ENCODE measurements at places on chromosomes 1 and 21. TPM values are rescaled to one million over a fixed set of nuclear protein-coding genes. Genes with fewer than 3 reads are reported as not detected.

- DNase-seq = peak; percentile 31
These were observed 34.1 kb downstream of the NFIA start for GRCh38 chr1:61116421-61116820.

DNA sequence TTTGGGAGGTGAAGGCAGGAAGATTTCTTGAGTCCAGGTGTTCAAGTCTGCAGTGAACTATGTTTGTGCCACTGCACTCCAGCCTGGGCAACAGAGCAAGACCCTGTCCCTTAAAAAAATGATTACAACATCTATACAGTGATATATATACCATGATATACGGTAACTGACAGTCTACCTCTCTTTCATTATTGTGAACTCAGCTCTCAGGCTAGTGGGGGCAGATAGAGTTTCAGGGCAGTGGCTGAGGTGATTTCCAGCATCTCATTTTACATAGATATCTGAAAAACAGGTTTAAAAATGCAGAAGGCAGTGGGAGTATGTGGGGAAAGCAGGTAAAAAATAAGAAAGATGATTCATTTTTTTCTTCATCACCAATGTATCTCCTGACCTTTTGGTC is 8.1 kb upstream of the NTNG1 start:
- DNase-seq = no peak

The FMN2 gene
- polyA plus RNA-seq = 72.8 TPM

DNA sequence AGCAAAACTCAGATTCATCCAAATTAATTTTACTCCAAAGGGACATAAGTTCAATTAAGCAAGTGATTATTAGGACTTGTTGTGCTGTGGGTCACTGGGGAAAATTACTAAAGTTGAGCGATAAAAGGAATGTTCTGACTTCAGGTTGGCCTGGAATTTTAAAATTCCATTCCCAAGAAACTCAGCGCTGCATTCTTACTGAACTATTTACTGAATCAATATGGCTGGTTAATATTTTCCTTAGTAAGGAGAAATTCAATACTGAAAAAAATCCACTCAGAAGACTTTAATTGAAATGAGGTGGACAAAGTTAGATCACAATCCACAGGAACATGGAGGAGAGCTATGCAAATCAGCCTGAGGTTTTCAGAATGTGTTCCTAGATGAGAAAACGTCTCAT is 578.9 kb upstream of the NR5A2 start:
- no peak for DNase-seq

DNA sequence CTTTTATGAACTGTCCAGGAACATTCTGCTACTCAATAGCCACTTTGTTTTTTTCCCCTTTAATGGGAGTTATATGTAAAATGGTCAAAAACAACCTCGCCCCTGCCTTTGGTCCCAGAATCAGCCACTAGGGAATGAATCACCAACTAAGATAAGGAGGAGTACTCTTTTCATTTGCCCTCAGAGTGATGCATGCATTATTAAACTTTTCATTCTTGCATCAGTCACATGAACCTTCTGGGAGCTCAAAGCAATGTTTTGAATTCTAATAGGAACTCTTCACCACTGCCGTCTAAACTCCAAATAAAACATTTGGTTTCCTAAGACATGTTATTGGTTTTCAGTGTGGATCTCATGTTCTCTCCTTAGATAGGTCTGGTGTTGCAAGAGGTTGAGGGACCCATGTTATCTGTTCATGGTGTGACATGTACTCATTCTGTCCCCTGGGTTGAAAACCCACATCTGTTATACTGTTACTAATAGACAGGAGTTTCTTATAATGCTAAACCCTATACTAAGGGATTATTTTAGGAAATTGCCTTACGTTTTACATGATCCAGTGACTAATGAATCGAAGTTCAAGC is 17.8 kb upstream of the HSD17B7 start:
- DNase-seq = peak; percentile 87

GRCh38 chr1:91754348-91754747 is 131.6 kb downstream of the TGFBR3 start:
- peak; percentile 79 for DNase-seq

- DNase-seq = no peak
These were observed 6.8 kb upstream of the KIF17 start for GRCh38 chr1:20724364-20725188.

GRCh38 chr1:43557744-43558245 is 27.1 kb downstream of the PTPRF start:
- peak; percentile 21 for DNase-seq

The COG2 gene
- polyA plus RNA-seq = 14.6 TPM

The DENND4B gene
- 4.0 TPM for polyA plus RNA-seq

GRCh38 chr1:224458996-224459395 is 24.4 kb upstream of the WDR26 start:
- no peak for DNase-seq

DNA sequence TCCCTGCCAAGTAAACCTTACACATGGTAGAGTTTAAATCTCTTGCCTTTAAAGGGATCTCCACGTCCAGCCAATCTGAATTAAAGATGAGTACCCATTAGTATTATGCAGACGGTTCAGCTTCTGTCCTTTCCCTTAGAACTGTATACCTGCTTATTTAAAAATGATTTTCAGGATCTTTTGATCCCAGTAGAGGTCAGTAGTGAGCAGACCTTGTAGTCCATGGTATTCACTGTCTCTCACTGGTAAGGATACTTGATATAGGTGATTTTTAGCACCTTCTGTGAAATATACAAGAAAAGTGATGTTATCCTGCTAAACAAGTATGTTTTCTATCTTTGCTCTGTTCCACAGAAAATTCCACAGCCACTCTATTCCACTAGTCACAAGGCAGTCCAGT is 1211.6 kb upstream of the ADGRL4 start:
- peak; percentile 49 for DNase-seq

DNA sequence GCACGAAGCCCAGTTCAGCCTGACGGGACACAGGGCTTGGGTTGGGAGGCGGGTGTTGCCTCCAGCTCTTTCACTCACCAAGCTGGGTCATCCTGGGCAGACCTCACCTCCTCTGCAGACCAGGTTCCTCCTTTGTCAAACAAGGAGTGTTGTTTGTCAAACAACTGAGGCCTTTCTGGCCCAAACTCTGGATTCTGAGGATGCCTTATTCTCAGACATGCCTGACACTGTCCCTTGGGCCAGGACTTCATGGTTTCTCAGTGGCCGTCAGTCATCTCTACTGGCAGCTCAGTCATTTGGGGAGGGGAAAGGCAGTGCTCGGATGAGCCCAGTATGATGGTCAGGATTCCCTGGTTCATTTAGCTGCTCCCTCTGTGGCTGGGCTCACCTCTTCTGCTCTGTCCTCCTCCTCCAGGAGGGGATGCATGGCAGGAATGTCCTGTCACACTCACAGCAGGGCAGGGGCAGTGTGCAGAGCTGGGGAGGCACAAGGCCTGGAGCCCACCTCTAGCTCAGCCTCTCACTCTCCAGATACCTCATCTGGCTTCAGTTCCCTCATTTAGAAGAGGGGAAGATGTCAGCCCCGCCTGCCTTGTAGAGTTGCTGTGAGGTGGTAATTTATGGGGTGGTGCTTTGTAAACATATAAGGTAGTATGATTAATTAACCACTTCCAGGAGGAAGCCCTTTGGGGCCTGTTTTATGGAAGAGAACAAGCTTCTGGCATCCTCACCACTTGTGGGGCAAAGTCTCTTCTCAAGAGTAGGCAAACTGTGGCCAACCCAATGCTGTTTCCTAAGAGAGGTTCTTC is 20.6 kb downstream of the SLC2A1 start:
- no peak for DNase-seq

GRCh38 chr1:41534181-41535076 is 49.9 kb upstream of the EDN2 start:
- no peak for DNase-seq

The ITLN2 gene
- polyA plus RNA-seq = not detected

DNA sequence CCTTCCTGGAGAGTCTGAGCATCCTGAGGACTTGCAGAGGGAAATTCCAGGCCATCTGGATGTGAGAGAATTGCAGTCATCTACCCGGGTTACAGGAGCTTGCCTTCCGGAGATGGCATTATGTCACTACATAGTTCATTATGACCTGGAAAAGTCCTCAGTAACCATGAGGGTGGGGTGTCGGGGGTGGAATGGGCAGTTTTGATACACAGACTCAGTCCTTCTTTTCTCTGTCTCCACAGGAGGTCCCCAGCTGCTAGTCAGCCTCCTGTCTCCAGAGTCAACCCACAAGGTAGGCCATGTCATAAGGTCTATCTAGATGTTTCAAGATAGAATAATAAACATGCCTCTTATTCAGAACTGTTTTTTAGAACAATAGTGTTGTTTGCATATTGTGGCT is 268.2 kb upstream of the SGIP1 start:
- peak; percentile 64 for DNase-seq

GRCh38 chr21:17051054-17051453 is 461.8 kb upstream of the CXADR start:
- DNase-seq = peak; percentile 78

GRCh38 chr1:227317011-227317451 is 1.3 kb downstream of the CDC42BPA start:
- DNase-seq = peak; percentile 66

- peak; percentile 12 for DNase-seq
These were observed 5.2 kb upstream of the C2CD2 start for GRCh38 chr21:41958886-41959563.

- DNase-seq = peak; percentile 32
These were observed 92.9 kb downstream of the SLC45A1 start for GRCh38 chr1:8410791-8411190.

The PKP1 gene
- 0.15 TPM for polyA plus RNA-seq

DNA sequence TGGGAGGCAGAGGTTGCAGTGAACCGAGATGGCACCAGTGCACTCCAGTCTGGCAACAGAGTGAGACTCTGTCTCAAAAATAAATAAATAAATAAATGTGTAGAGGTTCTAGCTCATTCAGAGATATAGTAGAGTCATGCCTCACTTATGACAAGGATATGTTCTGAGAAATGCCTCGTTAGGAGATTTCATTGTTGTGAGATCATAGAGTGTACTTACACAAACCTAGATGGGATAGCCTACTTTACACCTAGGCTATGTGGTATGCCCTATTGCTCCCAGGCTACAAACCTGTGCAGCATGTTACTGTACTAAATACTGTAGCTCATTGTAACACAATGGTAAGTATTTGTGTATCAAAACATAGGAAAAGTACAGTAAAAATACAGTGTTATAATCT is 155.3 kb upstream of the JUN start:
- DNase-seq = no peak

GRCh38 chr1:44775930-44776729 is 790 bp downstream of the RPS8 start:
- DNase-seq = peak; percentile 49

DNA sequence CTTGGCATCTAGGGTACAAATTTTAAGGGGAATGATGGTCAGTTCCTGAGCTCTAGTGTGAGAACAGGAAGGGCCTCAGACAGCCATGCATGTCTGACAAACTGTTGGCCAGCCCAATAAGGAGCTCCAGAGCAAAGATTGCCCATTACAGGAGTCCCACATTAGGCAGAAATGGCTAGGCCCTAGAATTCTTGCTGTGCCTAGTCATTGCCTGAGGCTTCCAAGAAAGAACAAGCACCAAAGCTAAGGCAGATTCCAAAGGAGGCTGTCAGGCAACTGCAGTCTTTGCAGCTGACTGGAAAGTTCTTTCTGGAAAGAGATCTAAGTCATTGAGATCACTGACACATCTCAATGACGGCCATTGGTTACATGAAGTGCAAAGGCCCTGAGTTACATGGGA is 3.9 kb upstream of the STIL start:
- peak; percentile 98 for DNase-seq

The OR2L3 gene
- not detected for polyA plus RNA-seq

GRCh38 chr1:27004471-27005165 is 8.0 kb downstream of the TENT5B start:
- no peak for DNase-seq

The RNF186 gene
- not detected for polyA plus RNA-seq

The PPIAL4G gene
- polyA plus RNA-seq = not detected

- no peak for DNase-seq
These were observed 21.8 kb downstream of the COA7 start for GRCh38 chr1:52676249-52676903.

DNA sequence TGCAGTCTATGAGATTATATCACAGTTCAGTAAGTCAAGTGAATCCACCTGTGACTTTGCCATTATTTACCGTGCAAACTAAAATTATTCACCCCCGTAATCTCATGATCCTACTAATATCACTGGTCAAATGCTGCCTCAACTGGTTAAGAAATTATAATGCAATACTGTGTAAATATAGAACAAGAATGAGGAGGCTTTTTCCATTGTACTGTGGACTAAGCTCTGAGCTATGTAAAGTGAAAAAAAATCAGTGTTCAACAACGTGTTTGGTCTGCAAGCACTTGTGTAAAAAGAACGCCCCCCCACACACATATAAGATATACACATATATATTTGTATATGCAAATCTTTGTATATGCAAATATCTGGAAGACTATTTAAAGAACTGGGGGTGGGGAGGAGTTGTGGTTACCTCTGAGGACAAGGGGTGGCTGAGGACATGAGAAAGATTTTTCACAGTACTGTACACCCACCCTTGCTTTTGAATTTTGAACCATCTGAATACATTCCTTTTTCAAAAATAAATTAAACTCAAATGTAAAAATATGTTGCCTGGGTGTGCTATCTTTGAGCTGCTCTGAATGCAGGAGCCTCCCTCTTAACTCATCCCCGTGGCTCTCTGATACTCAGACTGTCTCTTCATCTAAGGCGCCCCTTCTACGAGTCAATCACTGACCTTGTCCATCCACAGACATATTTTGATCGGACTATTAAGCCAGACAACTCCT is 57.0 kb downstream of the PTP4A2 start:
- peak; percentile 31 for DNase-seq

DNA sequence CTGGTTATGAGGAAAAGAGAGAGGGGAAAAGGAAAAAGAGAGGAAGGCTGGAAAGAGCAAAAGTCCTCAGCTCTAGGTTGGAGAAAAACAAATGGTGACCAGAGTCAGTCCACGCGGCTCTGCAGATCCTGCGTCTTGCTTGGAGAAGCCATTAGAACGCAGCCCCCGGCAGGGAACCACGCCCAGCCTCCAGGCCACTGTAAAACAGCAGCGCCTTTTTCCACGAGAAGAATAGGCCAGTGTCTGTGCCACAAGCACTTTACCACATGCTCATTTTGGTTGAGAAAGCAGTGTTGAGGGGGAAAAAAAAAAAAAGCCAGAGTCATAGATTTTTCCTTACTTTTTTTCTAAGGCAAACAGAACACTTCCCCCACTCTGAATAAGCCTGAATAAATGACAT is 846.9 kb upstream of the ADAMTS5 start:
- no peak for DNase-seq

The FCRL2 gene
- polyA plus RNA-seq = not detected

The SRGAP2C gene
- polyA plus RNA-seq = 13.9 TPM

DNA sequence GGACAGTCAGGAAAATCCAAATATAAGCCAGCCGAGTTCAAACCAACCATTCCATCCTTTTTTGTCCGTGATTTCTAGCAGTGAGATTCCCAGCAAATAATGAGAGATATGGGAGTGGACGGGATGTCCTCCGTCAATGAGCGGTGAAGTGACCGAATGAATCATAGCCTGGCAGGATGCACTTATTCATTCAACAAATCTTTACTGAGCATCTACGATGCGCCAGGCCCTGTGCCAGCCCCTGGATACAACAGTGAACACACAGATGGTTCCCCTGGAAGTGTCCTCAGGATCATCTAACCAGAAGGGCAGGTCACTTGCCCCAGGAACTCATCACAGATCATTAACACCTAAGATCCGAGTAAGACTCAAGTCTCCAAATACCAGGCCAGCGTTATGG is 8.2 kb upstream of the PLEKHA6 start:
- peak; percentile 36 for DNase-seq

The HLX gene
- 21.5 TPM for polyA plus RNA-seq

- no peak for DNase-seq
These were observed at the start of gene PADI1 for GRCh38 chr1:17204546-17205440. Gene PADI1 (plus strand): TSS chr1:17205128. CDS start chr1:17205218, 90 bp downstream.
